ENCODE measurements at places on chromosomes 2 and 18.

GRCh38 chr2:28465148-28465885 is 30.5 kb upstream of the PLB1 start:
- DNase-seq, result no peak

DNA sequence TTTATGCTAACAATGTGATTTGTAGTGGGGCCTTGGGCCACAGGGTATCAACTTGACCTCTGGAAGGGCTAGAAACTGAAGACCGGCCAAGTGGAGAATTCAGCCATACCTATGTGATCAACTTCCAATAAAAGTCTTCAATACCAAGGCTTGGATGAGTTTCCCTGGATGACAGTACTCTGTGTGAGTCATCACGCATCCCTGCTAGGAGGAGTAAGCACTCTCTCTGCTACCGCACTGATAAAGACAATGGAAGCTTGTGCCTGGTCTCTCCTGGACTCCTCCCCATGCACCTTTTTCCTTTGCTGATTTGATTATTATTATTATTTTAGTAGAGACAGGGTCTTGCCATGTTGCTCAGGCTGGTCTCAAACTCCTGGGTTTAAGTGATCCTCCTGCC is 58.1 kb downstream of the SKA1 start:
- no peak for DNase-seq

GRCh38 chr2:236086403-236086970 is 81.7 kb downstream of the GBX2 start:
- DNase-seq, result no peak

DNA sequence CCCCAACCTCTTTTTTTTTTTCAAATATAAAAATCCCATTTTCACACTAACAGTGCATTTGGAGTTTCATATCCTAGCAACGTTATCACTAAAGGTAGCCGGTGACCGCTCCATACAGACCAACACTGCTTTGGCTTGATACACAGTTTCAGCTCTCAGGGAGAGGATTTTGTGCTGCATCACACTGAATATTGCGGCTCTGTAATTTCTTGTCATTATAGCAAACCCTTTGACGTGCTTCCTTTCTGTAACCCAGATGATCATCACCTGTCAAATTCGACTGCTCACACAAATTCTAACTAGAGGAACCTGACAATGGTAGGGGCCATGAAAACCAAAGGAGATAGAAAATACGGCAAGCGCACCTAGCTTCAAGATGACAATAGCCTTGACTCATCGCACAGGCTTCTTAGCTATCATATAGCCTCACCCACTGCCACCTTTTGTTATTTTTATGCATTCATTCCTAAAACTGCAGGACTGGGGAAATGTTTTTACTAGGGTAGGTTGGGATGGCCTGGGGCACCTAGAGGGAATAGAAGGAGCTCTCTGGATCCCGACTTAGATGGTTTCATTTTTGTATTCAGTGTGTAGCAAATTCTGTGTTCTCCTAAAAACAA is 582.9 kb upstream of the PIK3C3 start:
- DNase-seq, result no peak

DNA sequence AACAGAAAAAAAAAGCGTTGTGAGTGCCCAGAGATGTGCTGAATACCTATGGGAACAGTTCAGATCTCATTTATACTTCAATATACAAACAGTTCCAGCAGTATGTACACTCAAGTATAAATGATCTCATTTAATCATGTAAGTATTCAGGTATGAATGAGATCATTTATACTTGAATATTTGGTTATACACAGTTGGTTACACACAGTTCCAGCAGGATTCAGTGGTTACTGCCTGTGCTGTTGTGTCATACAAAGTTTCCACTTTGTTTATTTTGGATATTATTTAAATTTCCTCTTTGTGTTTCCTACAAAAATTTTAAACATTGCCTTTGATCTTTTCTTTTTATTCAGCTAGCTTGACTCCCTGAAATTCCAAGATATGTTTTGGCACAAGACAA is 293.5 kb upstream of the SLC39A10 start:
- no peak for DNase-seq

DNA sequence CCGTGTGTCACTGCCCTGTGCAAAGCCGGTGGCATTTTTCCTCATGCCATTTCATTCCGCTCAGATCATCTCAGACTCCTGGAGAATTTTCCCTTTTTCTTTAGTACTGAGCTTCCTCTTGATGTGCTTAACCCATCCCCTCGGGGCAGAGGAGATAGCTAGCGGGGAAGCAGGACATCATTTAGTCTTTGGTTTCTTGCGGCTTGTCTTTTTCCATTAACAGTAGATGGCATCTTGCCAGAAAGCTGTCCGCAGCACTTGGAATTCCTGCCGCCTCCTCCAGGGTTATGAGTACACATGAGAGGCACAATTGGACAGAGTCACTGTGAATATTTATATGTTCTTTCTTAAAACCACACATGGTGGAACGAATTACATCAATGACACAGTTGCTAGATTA is 226.6 kb downstream of the ALPK2 start:
- no peak for DNase-seq

GRCh38 chr2:34787341-34787740 is 1188.2 kb upstream of the FAM98A start:
- DNase-seq, result no peak

- DNase-seq, result no peak
Observed at GRCh38 chr2:20589975-20590703, 60.8 kb downstream of the HS1BP3 start.

- DNase-seq, result no peak
Observed at GRCh38 chr2:221649051-221649775, 77.1 kb upstream of the EPHA4 start.

- no peak for DNase-seq
Observed at GRCh38 chr18:34789768-34790344, 79.8 kb downstream of the DTNA start.
